Kasumi-1 (cell line): ENCODE measurements at places on chromosomes 4 and X.

GRCh38 chr4:102783006-102783405, 22.2 kb upstream of the MANBA start:
- no peak for DNase-seq

DNA sequence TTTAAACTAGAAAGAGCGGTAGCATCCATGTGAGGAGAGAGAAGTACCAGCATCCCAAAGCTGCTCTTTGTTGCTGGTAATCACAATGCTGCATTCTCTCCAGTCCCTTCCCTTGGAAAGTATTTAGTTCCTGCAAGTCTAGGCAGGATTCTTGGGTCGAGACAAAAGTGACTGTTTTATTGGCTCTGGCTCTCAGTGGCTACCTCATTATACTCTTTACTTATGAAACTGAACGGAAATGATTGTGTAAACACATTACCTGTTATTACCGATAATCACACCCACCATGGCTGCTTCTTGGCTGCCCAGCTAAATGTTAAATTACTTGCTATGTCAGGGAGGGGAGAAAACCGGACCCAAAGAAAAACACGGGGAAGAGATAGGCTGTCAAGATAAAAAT, 26.2 kb downstream of the ATXN3L start:
- no peak for DNase-seq

DNA sequence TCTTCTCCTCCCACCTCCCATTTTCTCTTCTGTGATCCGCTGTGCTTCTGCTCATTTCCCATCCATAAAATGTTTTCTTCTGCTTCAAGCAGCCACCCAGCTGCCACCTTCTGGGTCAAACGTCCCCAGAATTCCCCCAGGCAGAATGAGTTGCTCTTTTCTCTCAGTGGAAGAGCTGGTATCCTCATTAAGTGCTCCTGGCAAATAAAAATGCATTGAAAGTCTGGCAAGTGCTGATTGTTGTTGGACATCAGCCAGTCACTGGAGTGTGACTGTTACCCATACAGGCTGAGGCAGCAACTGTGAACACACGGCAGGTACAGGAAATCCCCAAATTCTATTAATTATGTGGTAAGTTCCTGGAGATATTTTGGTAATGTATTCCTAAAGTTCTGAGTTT, 52.6 kb downstream of the LIMCH1 start:
- DNase-seq, result no peak

DNA sequence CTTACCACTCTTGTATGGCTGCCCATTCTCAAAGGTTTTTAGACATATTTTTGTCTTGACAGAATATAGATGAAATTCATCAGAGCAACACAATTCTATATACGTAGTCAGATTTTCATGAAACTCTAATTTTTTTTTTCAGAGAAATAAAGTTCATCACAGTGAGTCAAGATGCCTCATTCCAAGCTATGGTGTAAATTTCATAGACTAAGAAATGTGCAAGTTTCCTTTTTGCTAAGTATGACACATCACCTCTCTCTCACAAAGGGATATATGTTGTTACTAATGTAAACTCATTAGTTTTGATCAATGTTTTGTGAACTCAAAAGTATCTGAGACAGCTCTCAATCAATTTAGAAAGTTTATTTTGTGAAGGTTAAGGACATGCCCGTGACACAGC, 60.4 kb upstream of the ATXN3L start:
- DNase-seq, result no peak
